Urinary bladder (tissue), 4 donors: ENCODE measurements at places on chromosomes 13 and 19. TPM values are rescaled to one million over a fixed set of nuclear protein-coding genes. Genes with fewer than 3 reads are reported as not detected.

LHFPL6 gene
- 89.9 TPM for polyA plus RNA-seq

ACP4 gene
- polyA plus RNA-seq: not detected

PSG4 gene
- not detected for polyA plus RNA-seq

PSG1 gene
- not detected for polyA plus RNA-seq

CASP14 gene
- not detected for polyA plus RNA-seq

MLNR gene
- polyA plus RNA-seq: not detected

DNA sequence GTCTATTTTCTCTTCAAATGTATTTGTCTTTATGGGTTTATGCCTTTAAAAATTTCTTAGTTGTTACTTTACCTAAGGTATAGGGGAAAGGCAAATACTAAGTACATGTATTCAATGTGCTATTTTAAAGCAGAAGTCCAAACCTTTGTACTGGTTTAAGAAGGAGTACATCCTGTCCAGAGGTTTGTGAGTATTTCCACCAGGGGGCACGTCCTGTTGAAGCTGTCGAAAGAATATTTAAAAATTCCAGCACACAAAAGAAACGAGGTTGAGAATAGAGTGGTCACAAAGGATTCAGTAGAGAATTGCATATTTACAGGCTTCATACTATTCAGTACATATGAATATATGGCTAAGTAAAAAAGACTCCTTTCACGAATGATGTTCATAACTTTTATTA, 59.8 kb downstream of the URI1 start:
- DNase-seq: no peak

GRCh38 chr13:49678191-49678914, 12.9 kb downstream of the EBPL start:
- no peak for DNase-seq

GRCh38 chr19:1016647-1017114, 4.2 kb downstream of the TMEM259 start:
- DNase-seq: no peak

GRCh38 chr13:28181413-28181812, 43.1 kb downstream of the PAN3 start:
- no peak for DNase-seq

- DNase-seq: peak; percentile 28
Observed at GRCh38 chr19:49421039-49421877, 2.0 kb downstream of the PTH2 start.

DNA sequence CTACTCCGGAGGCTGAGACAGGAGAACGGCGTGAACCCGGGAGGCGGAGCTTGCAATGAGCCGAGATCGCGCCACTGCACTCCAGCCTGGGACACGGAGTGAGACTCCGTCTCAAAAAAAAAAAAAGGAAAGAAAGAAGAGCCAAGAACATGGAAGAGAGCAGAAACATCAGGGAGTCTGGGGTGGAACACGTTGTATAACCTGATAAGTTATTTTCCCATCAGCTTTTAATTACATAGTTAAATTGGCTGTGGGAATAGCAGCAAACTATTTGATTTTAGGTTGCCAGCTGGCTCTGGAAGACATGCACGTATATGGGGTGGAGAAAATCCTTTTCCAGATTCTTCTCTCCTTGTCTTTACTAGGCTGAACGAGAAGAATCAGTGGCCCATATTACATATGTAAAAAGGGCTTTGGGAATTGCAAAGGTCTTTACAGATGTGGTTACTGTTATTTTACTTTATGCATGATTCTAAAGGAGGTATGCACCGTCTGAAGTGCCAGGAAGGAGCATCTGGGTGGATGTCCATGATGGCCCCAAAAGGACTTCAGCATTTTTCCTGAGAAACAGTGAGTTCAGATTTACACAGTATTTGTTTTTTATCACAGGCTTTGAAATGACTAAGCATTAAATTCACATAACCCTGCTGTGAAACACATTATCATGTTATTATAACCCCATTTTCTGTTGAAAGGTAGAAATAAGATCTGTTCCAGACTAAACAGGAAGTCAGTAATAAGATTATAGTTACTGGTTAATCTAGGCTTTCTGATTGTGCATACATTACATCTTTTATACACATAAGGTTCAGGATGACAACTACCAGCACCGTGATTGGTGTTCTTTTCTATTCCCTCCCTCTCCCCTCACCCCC, 4.6 kb upstream of the NAA16 start:
- DNase-seq: no peak

DNA sequence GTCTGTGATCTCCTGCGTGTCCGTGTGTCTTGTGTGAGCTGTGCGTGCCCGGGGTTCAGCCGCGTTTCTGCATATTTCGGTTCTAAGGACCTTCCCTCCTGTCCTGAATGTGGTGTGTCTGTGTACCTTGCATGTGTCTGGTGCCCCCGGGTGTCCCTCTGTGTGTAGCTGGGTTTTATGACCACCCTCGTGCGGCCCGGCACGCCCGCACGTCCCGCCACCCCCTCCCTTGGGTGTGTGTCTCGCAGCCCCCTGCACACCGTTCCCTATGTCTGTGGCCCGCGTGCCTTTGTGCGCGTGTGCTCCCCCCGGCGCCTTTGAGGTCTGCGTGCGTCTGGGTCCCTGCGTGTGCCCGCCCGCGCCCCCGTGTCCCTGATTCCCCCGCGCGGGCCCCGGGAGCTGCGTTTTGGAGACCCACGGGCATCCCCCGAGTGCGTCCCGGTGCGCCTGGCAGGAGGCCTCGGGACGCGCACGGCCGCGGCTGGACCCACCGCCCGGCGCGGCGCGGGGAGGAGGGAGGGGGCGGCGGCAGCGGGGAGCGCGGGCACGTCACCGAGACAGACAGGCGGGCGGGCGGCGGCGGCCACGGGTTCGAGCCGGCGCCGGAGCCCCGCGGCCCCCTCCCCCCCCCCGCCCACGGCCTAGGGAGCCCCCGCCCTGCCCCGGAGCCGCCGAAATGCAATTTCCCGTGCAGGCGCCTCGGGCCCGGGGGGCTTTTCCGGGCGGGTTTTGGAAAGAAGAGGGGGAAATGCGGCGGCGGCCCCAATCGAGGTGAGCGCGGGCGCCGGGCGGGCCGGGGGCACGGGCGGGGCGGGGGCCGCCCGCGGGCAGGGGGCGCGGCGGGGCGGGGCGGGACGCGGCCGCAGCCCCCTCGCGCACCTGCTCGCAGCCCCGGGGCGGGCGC, 12.0 kb upstream of the NANOS3 start:
- DNase-seq: no peak

- DNase-seq: no peak
Observed at GRCh38 chr13:64633948-64634347, 2596.2 kb downstream of the PCDH9 start.

- DNase-seq: no peak
Observed at GRCh38 chr13:110506859-110507566, 54.5 kb downstream of the RAB20 start.

- no peak for DNase-seq
Observed at GRCh38 chr19:4776436-4777211, 14.9 kb upstream of the FEM1A start.

DNA sequence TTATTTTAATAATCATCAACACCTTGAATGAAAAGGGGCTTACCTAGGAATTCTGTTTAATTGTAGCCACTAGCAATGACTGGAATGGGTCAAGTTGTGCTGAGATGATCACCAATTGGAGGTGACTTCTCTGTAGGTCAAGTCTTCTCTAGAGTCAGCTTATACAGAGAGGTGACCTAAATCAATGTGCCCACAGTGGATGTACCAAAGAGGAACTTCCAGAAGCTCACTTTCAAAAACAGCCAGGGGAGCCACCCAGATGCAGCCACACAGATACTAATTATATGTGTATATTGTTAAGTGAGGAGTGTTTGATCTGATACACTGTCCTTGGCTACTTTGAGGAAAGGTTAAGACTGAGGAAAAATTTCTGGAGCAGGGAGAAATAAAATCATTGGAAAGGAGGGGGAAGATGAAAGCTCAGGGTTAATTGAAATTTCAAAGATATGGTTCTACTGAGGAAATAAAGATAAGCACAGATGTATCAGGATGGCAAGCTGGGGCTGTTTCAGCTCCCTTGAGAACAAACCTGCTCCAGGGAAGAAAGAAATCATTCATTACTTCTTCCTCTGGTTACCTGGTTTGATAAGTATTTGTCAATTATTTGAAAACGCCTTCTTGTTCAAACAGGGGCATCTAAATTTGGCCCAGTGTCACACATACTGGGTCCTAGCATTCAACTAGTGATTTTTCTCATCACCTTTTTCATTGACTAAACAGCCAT, 5.1 kb downstream of the GPR183 start:
- no peak for DNase-seq

DNA sequence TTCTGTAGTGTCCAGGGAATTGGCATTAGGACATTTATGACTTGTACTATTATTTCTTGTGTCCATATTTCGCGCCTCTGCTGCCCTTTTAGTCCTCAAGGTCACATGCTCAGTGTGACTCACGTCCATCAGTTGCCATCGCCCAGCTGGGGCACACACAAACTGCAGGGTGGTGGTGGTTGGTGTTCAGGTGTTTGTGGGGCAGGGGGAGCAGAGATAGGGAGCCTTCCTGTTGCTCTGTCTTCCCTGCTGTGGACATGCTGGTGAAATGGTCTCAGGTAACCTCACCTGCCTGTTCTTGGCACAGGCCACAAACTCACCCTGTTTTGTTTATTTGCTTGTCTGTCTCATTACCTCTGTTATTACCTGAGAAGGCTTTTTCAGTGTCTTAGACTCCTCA, 22.4 kb downstream of the PRR12 start:
- no peak for DNase-seq

DNA sequence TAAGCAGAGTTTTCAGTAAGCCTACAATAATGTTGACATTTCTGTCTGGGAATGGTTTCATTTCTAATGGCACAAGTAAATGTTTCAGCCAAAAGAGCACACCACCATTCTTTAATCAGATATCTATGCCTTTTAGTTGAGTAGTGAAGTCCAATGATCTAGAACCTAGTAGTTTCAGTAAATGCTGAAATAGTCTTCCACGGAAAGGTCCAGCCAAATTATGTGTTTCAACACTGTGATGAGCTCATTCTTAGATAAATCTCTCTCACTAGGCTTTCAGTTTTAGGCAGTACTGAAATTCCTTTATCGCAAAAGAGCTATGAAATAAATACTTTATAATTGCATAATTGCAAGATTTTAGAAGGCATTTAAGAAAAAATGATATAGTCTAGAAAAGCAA, 816.8 kb upstream of the PCDH9 start:
- no peak for DNase-seq

DNA sequence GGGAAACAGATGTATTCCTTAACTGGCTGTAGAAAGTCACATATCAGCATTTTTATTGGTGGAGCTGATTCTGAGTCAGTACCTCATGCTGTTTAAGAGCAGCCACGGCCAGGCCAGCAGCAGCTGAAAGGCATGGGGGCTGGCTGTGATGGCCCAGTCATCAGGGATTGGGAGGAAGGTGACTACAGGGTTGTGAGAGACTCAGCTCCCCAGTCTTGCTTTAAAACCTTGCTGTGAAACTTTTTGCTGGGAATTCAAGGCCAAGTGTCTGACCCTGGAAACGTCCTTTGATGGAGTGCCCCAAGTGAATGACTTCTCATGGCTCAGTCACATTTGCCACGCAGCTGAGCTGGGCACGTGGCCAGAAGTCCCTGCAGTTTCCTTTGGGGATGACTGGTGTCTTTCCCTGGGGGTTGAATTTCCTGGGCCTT, 39.1 kb upstream of the RNF113B start:
- DNase-seq: no peak

- no peak for DNase-seq
Observed at GRCh38 chr19:39351537-39352064, 9.4 kb downstream of the SAMD4B start.

DNA sequence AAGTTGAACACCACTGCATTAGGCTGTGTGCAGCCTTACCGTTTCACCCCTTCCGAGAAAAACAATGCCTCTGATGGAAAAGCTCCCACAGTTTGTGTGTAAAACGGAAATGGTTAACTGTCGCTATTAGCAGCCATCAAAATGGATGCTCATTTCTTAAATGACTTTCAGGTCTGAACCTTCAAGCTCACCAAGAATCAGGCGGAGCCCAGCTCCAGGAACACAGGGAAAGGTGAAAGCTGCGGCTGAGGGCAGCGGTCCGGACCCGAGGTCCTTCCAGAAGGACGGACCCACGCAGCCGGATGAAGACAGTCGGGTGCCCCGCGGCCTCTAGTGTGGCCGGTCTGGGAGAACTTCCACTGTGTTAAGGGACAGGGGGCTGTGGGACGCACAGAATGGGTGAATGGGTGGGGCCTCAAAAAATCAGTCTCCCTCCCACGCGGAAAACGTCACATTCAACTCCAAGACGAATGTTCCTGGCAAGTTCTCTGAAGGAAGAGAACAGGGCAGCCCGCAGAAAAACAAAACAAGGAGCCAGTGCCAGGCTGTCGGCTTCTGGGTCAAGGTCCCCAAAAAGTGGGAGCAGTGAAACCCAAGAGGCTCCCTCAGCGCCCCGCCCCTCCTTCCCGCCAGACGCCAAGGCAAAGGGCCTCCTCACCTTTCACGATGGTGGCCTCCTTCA, 4.9 kb downstream of the IRS2 start:
- no peak for DNase-seq

GRCh38 chr19:19342086-19343015, 21.7 kb downstream of the MAU2 start:
- DNase-seq: no peak

DNA sequence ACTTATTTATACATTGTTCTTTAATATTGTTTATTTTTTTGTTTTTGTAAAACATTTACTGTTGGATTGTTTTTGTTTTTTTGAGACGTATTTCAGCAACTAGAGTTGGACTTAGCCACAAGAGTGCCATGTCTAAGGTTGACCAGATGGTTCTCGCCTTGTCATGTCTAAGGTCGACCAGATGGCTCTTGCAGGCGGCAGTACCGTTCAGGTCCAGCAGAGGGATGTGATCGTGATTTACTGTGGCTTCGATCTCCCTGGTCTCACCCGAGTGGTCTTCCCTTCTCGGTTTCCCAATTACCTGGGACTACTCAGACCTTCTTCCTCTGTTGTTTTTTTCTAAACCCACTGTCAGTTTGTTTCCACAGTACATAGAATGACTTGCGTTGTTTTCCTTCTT, 1438.6 kb downstream of the UQCRFS1 start:
- no peak for DNase-seq

- DNase-seq: no peak
Observed at GRCh38 chr13:22828081-22828480, 352.7 kb upstream of the SGCG start.

- DNase-seq: no peak
Observed at GRCh38 chr13:40588101-40588500, 78.3 kb downstream of the FOXO1 start.

- no peak for DNase-seq
Observed at GRCh38 chr13:97226013-97226412, 3.9 kb downstream of the MBNL2 start.

GRCh38 chr13:101570410-101570809, 117.9 kb downstream of the ITGBL1 start:
- no peak for DNase-seq

DNA sequence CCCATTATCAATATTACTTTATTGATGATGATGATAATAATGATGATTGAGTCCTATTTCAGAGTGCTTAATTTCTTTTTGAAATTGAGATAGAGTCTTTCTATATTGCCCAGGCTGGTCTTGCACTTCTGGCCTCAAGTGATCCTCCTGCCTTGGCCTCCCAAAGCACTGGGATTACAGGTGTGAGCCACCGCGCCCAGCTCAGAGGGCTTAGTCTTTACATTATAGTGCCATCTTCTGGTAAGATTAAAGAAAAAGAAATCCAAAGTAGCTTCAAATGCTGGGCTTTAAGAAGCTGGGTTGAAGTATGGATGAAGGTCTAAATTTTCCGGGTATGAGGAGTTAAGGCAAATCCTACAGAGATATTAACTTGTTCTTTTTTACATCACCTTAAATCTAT, 3.4 kb upstream of the ZNF333 start:
- no peak for DNase-seq

- DNase-seq: no peak
Observed at GRCh38 chr13:65605396-65605795, 1624.7 kb downstream of the PCDH9 start.
